ENCODE measurements at places on chromosomes 12 and 14.
A peak's percentile ranks its signal among the peaks of the same experiment; 100 is the strongest.

GRCh38 chr12:11980115-11980514, 90.6 kb upstream of the BCL2L14 start:
- DNase-seq, result no peak

DNA sequence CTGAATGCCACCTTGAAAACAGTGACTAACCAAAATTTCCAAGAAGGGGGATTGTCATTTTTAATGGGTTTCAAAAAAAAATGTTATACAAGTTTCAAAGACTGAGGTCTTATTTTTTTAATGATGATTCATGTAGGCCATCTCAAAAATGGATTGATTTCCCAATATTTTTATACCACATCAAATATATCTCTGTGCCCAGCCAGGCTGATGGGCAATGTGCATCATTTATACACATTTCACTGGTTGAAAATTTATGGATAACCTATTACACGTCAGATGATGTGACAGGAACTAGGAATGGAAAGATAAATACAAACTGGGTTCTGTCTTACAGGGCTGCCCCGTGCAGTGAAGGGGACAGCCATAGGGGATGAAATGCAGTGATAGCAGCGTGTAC, 112.7 kb upstream of the TMPO start:
- no peak for DNase-seq

- no peak for DNase-seq
These were observed 10.0 kb downstream of the TMCC3 start for GRCh38 chr12:94640134-94640928.

DNA sequence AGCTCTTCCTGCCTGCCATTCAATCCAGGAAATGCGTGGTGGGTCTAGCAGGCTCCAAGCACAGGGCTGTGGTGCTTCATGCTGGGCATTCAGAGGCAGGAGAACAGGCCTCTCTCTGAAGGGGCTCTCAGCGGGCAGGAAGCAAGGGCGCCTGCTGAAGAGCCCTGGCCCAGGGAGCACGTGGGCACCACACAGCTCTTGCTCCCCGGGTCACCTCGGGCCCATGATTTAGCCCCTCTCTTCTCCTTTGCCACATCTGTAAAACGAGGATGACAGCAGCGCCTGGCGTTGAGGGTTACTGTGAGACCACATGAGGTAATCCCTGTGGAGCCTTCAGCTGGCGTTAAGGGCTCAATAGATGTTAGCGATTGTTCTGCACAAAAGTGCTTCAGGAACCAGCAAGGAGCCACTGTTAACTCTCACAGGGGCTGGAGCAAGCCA, 37.6 kb upstream of the SPTLC2 start:
- no peak for DNase-seq

GRCh38 chr12:32603071-32603470, 76.0 kb upstream of the DNM1L start:
- no peak for DNase-seq

DNA sequence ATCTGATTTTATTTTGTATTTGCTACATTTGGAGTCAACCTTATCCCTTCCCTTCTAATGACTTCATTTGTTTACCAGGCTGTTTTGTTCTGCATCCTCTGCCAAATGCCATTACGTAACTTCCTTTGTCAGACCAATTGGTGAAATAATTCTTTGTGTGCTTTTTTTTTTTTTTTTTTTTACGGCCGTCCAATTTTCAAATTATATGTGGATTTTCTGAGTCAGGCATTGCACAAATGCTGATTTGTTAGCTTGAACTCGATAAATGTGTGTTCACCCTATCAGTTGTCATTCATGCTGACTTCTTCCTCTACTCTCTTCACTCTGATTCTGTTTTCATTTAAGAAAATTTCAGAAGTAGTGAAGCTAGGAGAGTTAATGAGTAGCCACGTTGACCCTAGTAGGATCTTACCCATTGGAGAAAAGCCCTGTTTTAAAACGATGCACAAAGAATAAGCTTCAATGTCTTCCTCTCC, 386.2 kb downstream of the DIO2 start:
- no peak for DNase-seq

DNA sequence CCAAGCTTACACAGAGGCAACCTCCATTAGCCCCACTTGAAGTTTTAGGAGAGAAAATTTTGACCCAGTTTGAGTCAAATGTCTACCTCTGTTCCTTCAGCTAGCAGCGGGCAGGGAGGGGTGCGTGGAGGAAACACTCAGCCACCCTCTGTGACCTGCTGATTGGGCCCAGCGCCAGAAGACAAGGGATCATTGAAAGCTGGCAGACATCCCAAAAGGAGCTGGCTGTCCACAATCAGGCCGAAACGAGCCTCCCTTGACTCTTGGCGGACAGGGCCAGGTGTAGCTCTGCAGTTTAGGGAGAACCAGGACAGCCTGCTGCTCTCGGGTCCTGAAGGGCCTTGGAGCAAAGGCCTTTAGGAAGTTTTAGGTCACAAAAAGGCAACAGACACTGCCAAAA, 41.3 kb downstream of the CD9 start:
- peak; percentile 65 for DNase-seq

- no peak for DNase-seq
These were observed 105.6 kb downstream of the DAAM1 start for GRCh38 chr14:59293935-59294661.

- DNase-seq, result no peak
These were observed 115.3 kb upstream of the PLEKHA5 start for GRCh38 chr12:19014240-19014639.

GRCh38 chr14:86462193-86462753, 932.3 kb downstream of the FLRT2 start:
- DNase-seq, result peak; percentile 28

DNA sequence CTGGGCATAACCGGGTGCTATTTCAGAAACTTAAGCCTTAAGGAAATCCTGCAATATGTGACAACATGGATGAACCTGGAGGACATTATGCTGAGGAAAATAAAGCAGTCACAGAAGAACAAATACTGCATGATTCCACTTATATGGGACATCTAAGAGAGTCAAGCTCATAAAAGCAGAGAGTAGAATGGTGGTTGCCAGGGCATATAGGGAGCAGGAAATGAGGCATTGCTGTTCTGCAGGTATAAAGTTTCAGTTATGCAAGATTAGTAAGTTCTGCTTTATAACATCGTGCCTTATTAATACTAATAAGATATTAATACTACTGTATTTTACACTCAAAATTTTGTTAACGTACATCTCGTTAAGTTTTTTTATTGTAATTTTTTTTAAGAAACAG, 124.2 kb upstream of the ATF1 start:
- no peak for DNase-seq

DNA sequence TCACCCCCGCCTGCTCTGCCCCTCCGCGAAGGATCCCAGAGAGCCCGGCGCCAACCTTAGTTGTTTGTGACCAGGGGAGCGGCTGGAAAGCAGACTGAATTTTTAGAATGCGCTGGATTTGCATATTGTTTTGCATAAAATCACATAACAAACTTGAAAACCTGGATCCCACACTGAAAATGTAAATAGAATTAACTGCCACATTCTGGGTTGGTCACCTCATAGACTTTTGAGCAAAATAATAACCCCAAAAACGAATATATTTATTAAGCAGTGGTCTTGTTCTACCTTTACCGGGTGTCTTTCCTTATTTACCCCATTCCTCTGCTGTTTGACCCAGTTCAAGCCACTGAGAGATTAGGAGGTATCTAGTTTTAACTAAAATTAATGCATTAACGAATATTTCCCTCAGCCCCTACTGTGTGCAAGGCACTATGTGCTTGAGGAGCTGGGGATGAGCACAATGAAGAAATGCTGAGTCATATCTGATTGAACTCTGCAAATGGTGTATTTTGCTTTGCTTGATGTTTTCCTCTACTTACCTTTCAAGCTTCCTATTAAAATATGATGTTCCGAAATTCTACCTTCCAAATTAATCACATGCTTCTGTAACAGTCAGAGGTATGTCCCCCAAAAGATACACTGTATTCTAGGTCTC, 438 bp upstream of the EGLN3 start:
- no peak for DNase-seq

- DNase-seq, result no peak
These were observed 231.3 kb downstream of the ZFP36L1 start for GRCh38 chr14:68561531-68562007.

DNA sequence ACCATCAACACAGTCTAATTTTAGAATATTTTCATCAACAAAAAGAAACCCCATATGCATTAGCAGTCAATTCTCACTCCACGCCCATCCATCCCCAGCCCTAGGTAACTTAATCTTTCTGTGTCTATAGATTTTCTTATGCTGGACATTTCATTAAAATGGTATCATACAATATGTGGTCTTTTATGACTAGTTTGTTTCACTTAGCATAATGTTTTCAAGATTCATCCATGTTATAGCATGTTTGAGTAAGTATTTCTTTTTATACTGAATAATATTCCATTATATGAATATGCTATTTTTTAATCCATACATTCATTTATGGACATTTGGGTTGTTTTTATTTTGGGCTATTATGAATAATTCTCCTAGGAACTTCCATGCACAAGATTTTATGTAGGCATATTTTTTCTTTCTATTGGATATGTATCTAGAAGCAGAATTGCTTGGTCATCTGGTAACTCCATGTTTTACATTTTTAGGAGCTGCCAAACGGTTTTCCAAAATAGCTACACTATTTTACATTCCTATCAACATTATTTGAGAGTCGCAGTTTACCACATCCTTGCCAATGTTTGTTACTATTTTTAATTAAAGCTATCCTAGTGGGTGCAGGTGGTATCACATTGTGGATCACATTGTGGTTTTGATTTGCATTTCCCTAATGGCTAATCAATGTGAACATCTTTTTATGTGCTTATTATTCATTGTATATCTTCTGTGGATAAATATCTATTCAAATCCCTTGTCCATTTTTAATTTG, 49.0 kb downstream of the RERG start:
- DNase-seq, result no peak

DNA sequence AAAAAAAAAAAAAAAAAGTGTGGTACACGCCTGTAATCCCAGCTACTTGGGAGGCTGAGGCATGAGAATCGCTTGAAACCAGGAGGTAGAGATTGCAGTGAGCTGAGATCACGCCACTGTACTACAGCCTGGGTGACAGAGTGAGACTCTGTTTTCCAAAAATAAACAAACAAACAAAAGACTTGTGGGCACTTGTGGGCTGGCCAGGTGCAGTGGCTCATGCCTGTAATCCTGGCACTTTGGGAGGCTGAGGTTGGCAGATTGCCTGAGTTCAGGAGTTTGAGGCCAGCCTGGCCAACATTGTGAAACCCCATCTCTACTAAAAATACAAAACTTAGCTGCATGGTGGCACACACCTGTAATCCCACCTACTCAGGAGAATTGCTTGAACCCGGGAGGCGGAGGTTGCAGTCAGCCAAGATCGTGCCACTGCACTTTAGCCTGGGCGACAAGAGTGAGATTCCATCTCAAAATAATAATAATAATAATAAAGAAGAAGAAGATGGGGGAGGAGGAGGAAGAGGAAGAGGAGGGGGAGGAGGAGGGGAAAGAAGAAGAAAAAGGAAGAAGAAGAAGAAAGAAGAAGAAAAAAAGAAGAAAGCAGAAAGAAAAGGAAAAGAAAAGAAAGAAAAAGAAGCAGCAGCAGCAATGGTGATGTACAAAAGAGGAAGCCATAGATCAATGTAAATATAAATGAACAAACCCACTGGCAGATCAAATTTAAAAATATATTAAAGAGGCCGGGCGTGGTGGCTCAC, 27.9 kb upstream of the CCNT1 start:
- no peak for DNase-seq

DNA sequence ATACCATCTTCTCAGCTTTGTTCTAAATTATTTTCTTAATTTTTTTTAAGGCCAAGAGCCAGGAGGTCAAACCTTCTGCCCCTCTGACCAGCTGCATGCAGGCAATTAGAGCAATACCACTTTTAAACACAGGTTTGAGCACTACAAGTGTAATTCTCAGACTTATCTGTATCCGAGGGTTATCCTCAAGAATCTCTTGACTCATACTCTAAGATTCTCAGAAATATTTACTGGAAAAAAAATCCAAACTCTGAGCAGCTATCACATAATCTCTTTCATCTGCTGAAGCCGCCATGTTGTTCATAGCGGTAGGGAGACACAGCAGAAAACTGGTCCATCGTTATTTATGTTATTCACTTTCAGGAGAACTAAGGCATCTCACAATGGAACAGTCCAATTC, 27.4 kb upstream of the PTHLH start:
- DNase-seq, result no peak

DNA sequence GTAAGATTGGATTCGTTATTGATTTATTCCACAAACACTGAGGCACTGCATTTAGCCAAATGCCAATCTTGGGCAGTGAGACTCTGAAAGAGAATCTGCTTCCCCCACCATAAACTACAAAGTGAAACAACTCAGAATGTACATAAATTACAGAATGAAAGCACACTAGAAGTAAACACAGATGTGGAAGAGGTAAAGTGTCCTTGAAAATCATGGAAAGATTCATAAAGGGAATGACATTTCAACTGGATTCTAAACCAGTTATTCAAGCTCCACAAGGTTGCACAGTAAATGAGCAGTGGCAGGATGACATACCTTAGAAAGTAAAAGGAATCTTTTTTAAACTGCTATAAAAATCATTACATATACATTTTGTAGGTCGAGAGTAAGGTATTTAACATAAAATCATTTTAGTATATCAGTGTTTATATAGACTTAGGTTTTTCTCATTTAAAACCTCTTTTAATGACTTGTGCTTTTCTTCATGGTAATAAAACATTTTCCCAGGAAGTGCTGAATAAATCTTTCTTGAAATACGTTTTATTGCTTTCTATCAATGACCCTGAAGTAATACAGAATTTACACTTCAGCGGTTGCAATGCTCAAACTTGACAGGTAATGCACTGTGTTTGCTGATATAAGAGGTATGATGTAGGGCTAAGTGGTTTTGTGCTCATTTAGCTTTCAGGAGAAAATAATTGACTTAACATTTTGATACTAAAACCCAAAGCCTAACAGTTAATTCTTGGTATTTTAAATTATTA, 270.6 kb downstream of the NAV3 start:
- no peak for DNase-seq

DNA sequence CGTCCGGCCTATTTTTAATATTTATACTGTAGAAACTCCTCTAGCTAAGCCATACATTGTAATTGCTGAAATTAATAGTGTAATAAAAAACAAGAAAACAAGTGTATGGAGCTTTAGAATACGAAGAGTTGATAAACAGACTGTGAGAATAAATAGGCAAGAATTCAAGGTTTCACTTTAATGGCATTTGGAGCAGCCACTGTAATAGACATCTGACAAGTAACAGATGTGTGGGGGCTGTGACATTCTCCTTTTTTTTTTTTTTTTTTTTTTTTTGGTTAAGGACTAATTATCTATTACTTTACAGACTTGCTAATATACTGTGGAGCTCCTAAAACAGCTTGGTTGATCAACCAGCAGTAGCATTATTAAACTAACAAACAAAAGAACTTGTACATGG, 42.1 kb upstream of the CFAP54 start:
- DNase-seq, result no peak

GRCh38 chr12:88591343-88591742, 11.1 kb upstream of the KITLG start:
- no peak for DNase-seq

DNA sequence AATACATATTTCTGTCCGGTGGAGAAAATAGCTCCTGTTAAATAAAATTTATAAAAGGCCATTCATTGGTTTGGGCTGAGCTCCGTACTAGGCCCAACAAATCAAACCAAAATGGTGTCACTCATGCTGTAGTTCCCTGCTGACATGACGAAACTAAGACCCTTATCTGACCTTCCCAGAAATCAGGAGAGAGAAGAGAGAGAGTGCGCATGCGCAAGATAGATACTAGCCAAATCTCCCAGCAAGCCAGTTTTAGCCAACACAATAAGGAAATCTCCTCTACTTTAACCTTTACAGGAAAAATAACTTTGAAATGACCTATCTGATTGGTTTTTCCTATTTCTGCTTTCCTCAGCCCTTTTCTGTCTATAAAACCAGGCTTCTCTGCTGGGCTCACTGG, 152.7 kb upstream of the RMST start:
- peak; percentile 17 for DNase-seq

All from hematopoietic multipotent progenitor cell treated with erythropoietin and hydrocortisone succinate and interleukin-3 and kit ligand, for 8 days (in vitro differentiated cells).